ENCODE measurements at places on chromosomes 2 and 18. TPM values are rescaled to one million over a fixed set of nuclear protein-coding genes. Genes with fewer than 3 reads are reported as not detected.
A peak's percentile ranks its signal among the peaks of the same experiment; 100 is the strongest.

DNA sequence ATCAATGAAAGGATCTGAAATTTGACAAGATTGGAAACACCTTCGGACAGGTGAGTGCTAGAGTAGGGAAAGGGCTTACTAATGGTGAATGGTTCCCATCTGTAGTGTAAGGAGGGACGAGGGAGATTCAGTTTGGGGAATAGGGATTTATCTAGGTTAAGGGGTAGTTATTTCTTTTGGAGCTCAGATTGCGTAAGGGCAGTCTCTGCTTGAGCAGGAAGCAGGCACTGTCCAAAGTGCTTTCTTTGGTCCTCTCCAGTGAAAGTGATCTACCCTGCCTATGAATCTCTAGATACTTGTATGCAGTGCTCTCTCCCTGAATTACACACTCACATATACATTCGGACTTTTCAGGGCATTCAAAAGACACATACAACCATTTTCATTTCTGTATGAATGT is 272.9 kb upstream of the FIGN start:
- no peaks in the 10 kb centered on the region for H3K27me3 ChIP-seq
- H3K36me3 ChIP-seq: no peaks in the 10 kb centered on the region
- no peak overlapping the region for H3K27ac ChIP-seq
- H3K4me1 ChIP-seq: no peaks in the 10 kb centered on the region
- no peak overlapping the region for H3K4me3 ChIP-seq
- DNase-seq: no peak

DNA sequence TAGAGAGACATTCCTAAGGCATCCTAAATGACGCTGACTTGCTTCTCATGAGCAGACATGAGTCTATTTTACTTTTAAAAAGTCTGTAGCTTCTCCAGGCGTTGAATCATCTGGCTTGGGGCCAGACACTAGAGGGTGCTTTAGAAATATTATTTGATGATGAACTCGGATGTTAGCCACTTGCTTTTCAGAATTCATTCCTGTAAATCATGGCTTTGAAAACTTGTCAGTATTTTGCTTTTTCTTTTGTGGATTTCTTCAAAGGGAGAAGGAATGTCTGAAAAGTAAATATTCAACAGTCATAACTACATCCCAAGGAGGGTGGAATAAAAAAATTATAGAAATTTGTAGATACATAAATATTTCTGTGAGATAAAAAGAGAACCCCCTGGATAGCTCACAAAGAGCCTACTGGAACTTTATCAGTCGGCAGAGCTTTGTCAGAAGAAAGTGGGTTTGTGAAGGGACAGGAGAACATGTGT is 370.8 kb downstream of the OSR1 start:
- H3K4me1 ChIP-seq: peaks cover 34% of the 10 kb centered on the region
- H3K4me3 ChIP-seq: no peak overlapping the region
- no peaks in the 10 kb centered on the region for H3K27me3 ChIP-seq
- H3K36me3 ChIP-seq: no peaks in the 10 kb centered on the region
- H3K27ac ChIP-seq: peak overlapping the region; percentile 32
- DNase-seq: peak; percentile 94

DNA sequence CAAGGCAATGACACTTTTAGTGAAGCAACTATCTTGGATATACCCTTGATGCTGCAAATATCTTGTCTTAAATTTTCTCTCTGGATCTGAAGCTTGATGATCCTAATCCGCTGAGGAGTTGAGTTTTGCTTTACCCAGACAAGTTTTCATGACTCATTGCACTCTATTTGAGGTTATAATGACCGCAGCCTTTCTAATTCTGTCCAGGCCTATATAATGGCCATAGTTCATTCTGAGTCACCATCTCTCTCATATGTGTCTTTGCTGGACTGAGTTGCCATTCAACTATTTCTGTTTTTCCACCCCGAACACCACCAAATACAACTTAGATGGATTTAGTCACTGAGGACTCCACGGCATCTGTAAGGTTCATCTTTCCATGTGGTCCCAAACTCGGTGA is 802.1 kb upstream of the FAM98A start:
- H3K27me3 ChIP-seq: no peaks in the 10 kb centered on the region
- no peak for DNase-seq
- H3K4me3 ChIP-seq: no peak overlapping the region
- H3K4me1 ChIP-seq: no peaks in the 10 kb centered on the region

DNA sequence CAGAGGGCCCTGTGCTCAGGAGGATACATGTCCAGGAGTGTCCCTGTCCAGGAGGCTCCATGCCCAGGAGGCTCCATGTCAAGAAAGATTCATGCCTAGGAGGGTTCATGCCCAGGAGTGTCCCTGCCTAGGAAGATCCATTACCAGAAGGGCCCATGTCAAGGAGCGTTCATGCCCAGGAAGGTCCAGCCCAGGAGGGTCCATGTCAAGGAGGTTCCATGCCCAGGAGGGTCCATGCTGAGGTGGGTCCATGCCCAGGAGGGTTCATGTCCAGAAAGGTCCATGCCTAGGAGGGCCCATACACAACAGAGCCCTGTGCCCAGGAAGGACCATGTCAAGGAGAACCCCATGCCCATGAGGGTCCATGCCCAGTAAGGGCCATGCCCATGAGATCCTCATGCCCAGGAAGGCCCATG is 7.0 kb downstream of the GPR35 start:
- peaks cover 15% of the 10 kb centered on the region for H3K27me3 ChIP-seq
- no peak for DNase-seq
- H3K4me3 ChIP-seq: no peak overlapping the region
- H3K27ac ChIP-seq: no peak overlapping the region
- H3K4me1 ChIP-seq: no peaks in the 10 kb centered on the region

DNA sequence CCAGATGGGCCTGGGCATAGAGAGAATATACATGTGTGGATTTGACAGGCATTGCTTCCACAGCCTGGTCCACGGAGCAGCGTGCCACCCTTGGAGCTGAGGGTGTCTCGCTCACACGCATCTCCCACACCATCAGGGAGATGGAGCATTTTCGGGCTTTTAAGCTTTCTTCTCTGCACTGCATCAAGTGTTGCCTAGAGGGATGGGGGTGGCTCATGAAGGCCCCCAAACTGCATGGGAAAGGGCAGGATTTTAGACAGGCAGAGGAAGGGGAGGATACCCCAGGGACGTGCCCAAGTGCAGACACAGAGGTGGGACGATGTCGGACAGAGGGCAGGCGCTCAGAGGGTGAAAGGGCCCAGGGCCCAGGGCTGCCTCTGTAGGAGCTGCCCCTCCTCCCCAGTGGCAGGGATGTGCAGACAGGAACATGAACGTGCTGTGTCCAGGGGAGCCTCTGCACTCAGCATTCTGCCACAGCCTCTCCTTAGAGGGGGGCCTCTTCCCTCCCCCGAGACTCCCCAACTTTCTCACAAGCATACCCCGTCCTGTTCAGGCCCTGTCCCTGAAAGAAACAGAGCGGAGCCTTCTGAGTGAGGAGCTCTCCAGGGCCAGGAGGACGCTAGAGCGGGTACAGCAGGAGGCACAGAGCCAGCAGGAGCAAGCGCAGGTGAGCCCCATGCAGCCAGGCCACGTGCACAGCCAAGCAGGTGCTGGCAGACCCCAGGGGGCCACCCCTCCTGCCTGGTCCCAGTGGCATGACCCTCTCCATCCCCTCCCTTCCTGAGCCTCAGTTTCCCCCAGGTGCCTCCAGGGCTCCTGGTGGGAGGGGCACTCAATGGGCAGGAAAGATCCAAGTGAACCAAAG is 42.9 kb upstream of the SNED1 start:
- H3K27ac ChIP-seq: no peak overlapping the region
- no peak for DNase-seq
- no peaks in the 10 kb centered on the region for H3K27me3 ChIP-seq
- no peaks in the 10 kb centered on the region for H3K36me3 ChIP-seq

GRCh38 chr2:47520825-47521665 is 118.1 kb downstream of the MSH2 start:
- peaks cover 5% of the 10 kb centered on the region for H3K4me1 ChIP-seq
- H3K27ac ChIP-seq: no peak overlapping the region
- H3K27me3 ChIP-seq: no peaks in the 10 kb centered on the region
- peak overlapping the region; percentile 59 for H3K4me3 ChIP-seq

DNA sequence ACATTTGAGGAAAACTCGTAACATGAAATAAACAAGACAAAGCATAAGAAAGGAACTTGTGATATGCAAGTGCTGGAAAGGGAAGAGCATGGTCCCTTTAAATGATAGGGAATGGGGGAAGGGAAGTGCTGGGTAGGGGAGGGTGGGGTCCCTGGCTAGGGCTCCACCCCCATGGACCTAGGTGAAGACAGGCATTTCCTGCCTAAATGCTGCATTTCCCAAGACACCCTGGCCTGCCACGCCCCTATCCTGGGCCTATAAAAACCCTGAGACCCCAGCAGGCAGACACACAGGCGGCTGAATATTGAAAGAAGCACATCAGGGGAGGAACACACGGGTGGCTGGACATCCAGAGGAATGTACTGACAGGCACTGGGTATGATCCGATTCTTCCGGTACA is 499.9 kb downstream of the ZEB2 start:
- no peak for DNase-seq
- H3K36me3 ChIP-seq: no peaks in the 10 kb centered on the region
- no peaks in the 10 kb centered on the region for H3K27me3 ChIP-seq
- no peak overlapping the region for H3K27ac ChIP-seq

GRCh38 chr18:9156604-9157249 is 20.1 kb downstream of the ANKRD12 start:
- no peak overlapping the region for H3K4me3 ChIP-seq
- DNase-seq: no peak
- no peaks in the 10 kb centered on the region for H3K36me3 ChIP-seq

- H3K4me1 ChIP-seq: peaks cover 78% of the 10 kb centered on the region
- peak overlapping the region; percentile 89 for H3K4me3 ChIP-seq
- no peaks in the 10 kb centered on the region for H3K27me3 ChIP-seq
These were observed 980 bp upstream of the RNPEPL1 start for GRCh38 chr2:240567137-240567871.

GRCh38 chr18:45951016-45951714 is 16.0 kb downstream of the EPG5 start:
- no peak overlapping the region for H3K4me3 ChIP-seq
- H3K4me1 ChIP-seq: no peaks in the 10 kb centered on the region
- peaks cover 47% of the 10 kb centered on the region for H3K36me3 ChIP-seq
- DNase-seq: no peak
- H3K27ac ChIP-seq: no peak overlapping the region

DNA sequence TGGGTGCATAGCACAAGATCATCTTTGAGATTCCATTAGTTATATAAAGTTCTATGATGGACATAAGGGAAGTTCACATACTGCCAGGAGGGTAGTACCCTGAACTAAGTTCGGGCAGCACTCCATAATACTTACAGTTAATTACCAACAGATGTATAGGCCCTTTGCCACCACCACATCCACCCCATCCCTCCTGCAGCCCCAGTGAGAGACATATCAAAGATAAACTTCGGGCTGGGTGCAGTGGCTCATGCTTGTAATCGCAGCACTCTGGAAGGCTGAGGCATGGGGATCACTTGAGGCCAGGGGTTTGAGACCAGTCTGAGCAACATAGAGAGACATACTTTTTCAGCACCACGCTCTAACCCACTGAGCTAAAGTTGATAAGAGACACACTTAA is 46.4 kb upstream of the NPAS2 start:
- H3K4me1 ChIP-seq: no peaks in the 10 kb centered on the region
- no peaks in the 10 kb centered on the region for H3K27me3 ChIP-seq
- no peak for DNase-seq
- H3K4me3 ChIP-seq: no peak overlapping the region
- H3K27ac ChIP-seq: no peak overlapping the region

- no peak for DNase-seq
- H3K27me3 ChIP-seq: no peaks in the 10 kb centered on the region
- peak overlapping the region; percentile 79 for H3K27ac ChIP-seq
These were observed 174.9 kb downstream of the SEPTIN10 start for GRCh38 chr2:109438773-109439389.

DNA sequence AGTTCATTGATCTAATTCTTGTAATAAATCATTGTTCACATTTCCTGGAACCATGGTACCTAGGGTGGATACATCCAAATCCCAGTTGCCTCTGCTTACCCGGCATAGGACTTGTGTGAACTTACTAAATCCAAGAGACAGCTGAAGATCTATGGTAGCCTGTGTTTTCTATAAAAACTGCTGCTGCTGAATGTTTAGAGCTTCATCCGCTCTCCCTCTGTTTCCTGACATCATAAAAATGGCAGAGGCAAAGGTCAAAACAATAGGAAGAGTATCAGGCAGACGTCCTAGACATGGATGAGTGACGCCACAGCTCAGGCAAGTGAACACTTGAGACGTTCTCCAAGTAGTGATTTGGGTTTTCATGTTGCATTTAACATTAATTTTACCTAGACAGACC is 258.3 kb downstream of the ALPK2 start:
- DNase-seq: peak; percentile 55
- H3K27ac ChIP-seq: no peak overlapping the region
- H3K27me3 ChIP-seq: no peaks in the 10 kb centered on the region
- peaks cover 87% of the 10 kb centered on the region for H3K36me3 ChIP-seq
- no peak overlapping the region for H3K4me3 ChIP-seq

- H3K27ac ChIP-seq: no peak overlapping the region
- no peak overlapping the region for H3K4me3 ChIP-seq
- no peaks in the 10 kb centered on the region for H3K27me3 ChIP-seq
- no peaks in the 10 kb centered on the region for H3K4me1 ChIP-seq
- no peak for DNase-seq
These were observed 134.7 kb downstream of the EML6 start for GRCh38 chr2:54858021-54858681.

- H3K4me1 ChIP-seq: peaks cover 11% of the 10 kb centered on the region
- H3K27me3 ChIP-seq: peaks cover 40% of the 10 kb centered on the region
- H3K27ac ChIP-seq: no peak overlapping the region
- no peak overlapping the region for H3K4me3 ChIP-seq
- DNase-seq: no peak
These were observed 9.2 kb downstream of the HOXD3 start for GRCh38 chr2:176166272-176166671.

GRCh38 chr2:24228470-24228869 is 53.6 kb downstream of the FAM228A start:
- no peak for DNase-seq
- H3K36me3 ChIP-seq: peaks cover 17% of the 10 kb centered on the region
- H3K27ac ChIP-seq: no peak overlapping the region

GRCh38 chr2:105821428-105822125 is 76.9 kb downstream of the NCK2 start:
- H3K4me1 ChIP-seq: peaks cover 35% of the 10 kb centered on the region
- peak; percentile 68 for DNase-seq
- no peaks in the 10 kb centered on the region for H3K36me3 ChIP-seq
- H3K4me3 ChIP-seq: no peak overlapping the region
- no peaks in the 10 kb centered on the region for H3K27me3 ChIP-seq

DNA sequence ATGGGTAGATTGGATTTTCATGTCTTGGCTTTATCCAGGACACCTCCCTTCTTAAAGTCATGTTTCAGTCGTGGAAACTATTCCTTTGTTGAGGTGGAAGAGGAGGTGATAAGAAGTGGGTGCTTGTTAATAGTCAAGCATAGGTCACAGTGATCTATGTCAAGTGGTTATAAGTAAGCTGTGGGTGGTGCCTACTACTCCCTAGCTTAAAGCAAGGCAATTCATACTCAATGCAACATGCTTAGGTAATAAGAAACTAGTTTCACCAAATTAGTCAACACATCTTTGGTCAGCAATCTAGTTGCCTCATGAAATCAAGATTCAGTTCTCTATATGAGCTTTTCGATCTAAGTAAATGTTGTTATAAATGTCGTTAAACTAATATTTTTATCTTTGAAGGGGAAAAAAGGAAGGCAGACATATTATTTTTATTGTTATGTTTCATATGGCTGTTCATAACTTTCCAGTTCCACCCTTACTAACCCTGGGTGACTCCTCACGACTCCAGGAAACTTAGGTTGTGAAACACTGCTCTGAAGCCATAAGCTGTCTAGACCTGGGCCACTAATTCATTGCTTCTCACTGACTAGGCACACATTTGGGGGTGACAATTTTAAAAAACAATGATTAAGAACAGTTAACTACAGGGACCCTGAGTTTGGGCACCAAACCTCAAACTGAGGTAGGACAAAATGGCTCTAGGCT is 5.8 kb upstream of the ABCB11 start:
- no peak for DNase-seq
- H3K27ac ChIP-seq: no peak overlapping the region
- H3K36me3 ChIP-seq: no peaks in the 10 kb centered on the region

ST8SIA3 gene
- 0.17 TPM for total RNA-seq

EFR3B gene
- total RNA-seq: 0.83 TPM

CFAP221 gene
- total RNA-seq: 0.42 TPM
